ENCODE measurements at places on chromosomes 7 and 10.
A peak's percentile ranks its signal among the peaks of the same experiment; 100 is the strongest.

DNA sequence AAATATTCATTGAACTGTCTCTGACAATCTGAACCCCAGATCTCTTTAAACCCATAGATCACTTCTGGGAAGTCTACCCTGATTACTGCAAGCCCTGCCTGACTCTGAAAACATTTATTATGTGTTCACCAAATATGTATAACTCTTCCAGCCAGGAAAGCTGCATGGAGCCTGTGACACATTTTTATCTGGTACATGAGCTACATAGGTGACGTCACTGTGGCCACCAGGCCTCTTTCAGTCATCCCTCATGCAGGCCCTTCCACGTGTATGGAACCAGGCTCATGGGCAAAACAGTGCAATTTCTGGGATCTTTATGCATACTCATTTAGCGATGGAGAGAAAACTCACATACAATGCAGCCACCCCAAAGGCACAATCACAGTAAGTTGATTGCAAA lies 133.9 kb upstream of the NUPR2 start:
- no peak for DNase-seq

GRCh38 chr10:132786884-132787494 lies 1.0 kb upstream of the NKX6-2 start:
- DNase-seq = no peak

GRCh38 chr10:90363799-90364483 lies 493.9 kb downstream of the HTR7 start:
- no peak for DNase-seq

DNA sequence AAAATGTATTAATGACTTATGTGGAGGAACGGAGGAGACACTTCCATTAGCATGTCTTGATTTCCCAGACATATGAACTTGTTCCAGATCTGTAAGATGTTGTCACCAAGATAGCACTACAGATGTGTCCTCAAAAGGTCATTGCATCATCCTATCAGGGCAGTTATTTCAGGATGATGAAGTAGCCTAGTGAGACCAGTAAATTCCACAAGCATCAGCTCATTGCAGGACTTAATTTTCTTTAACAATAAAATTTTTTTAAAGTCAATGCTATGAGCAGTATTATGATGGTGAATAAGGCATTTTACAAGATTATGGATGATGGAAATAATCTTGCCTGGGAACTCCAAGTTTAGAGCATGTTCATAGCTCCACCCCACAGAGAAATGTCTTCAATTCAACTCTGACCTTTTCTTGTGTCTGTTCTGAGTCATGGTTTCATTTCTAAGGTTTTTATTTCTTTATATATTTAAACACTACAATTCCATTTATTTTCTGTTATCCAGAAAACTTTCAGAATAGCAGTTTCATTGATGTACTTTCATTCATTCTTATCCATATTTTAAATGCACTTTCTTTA lies 1203.3 kb upstream of the CELF2 start:
- DNase-seq = no peak

DNA sequence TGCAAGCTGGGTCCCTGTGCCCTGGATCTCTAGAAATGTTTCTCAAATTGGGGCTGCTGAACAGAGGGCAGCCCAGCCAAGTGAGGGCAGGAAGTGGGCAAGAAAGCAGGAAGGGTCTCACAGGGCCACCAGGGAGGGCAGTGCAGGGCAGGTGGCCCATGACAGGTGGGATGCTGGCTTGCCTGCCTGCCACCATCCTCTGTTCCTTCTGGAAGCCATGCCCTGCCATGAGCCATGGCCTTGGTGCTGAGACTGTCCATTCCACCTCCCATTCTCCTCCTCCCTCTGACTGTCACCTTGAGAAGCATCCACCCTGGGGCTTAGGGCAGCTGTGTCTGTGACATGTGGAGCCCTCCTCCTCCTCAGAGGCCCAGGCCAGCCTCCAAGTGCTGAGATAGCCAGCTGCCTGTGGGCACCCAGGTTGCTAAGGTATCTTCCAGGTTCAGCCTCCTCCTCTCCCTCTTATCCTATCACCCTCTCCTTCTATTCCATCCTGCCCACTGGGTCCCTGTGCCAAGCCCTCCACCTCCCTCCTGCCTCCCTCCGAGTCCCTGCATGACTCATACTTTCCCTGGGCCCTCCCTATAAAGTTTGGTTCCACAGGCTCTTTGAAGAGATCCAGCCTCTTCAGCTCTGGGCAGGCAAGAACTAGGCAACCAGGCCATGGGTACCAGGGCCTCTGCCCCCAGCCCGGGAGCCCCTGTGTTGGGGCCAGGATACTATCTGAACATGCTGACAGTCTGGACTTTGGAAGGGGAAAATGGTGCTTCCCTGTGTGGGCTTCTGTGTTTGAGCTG lies 1.3 kb downstream of the VSIR start:
- DNase-seq = peak; percentile 67

DNA sequence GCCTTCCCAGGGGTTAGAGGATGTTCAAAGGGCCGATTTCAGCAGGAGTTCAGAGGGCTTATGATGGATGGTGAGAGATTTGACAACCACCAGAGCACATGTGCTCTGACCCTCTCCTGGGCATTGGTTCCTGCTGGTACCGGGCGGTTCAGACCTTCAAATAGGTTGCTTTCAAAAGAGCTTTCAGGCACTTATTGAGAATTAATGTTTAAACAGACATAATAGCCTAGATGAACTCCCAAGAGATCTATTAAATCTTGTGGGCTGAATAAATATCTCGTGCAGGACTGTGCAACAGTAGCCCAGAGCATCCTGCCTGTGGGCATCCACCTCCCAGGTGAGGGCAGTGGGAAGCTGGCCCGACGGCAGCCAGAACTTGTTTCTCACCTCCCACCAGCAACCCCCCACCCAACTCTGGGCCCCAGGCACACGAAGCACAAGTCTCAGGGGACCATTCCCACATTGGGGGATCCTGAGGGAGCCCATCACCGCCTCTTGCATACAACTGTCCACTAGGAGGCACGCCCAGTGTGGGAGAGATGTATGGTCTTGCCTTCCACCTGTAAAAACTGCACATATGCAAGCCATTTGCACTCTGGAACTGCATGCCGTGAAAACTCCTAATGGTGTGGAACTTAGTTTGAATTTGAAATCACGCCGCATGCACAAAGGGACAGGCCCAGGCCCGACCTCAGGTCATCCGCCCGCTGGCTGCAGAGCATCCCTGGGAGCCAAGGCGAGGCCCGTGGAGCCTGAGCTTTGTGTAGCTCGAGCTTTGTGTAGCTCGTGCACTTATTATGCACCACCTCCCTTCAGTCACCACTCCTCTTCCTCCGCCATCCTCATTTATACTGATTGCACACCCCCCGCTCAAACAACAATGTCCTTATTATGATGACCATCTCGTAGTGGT lies 147.8 kb downstream of the ADCY1 start:
- no peak for DNase-seq

DNA sequence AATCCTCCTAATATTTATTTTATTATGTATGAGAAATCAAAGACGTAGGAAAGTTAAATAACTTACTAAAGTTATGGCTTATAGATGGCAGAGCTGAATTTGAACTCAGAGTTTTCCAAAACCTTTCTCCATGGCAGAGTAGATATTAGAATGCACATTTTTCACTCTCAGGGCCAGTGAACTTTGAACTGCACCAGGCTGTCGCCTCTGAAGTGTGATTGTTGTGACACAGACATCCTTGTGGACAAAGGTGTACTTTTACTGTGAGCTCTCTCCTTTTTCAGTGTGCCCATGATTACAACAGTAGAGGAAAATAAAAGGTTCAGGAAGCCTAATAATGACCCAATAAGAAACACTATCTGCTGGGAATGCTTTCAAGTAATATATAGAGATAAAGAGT lies 29.1 kb downstream of the TES start:
- DNase-seq = no peak

GRCh38 chr7:135215698-135216097 lies 4.4 kb upstream of the WDR91 start:
- no peak for DNase-seq

GRCh38 chr7:28754027-28754426 lies 204.1 kb downstream of the TRIL start:
- DNase-seq = no peak

DNA sequence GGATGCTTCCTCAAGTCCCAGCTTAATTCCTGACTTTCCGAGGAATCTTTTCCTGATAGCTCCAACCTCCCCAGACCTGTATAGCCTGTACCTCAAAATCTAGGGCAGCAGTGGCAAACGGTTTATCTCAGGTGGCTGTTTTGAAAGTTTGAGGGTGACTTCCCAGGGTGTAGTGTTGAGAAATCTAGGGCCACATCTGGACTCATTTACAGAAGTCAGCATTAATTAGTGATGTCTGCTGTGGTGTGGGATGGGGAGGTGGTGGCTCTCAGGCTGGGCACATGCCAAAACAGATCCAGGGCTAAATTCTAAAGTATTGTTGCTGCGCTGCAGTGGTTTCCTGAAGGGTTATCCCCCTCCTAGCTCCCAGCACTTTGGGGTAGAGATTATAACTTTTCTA lies 38.0 kb downstream of the UNC5B start:
- DNase-seq = no peak

Measured in adrenal gland (tissue), 19 donors.